ENCODE measurements at places on chromosomes 16 and 17.

DNA sequence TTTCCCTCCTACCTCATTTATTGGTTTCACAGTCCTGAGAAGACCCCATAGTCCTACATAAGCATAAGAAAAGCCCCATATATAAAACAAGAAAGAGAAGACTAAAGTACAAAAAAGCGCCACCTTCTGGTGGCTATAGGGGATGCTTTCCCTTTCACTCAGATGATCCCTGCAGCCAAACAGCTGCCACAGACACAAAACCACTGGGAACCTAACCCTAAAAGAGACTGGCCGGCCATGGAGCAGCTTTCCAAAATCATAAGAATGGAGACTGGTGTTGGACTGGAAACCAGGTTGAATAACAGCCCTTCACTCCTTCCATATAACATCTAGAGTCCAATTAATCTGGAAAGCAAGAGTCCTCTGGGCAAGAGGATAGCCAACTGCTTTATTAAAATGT is 11.4 kb downstream of the DYNC1LI2 start:
- peak; percentile 28 for DNase-seq

GRCh38 chr16:14334366-14335080 is 263.4 kb downstream of the MRTFB start:
- no peak for DNase-seq

- no peak for DNase-seq
These were observed 47.9 kb upstream of the TAOK1 start for GRCh38 chr17:29342158-29342765.

DNA sequence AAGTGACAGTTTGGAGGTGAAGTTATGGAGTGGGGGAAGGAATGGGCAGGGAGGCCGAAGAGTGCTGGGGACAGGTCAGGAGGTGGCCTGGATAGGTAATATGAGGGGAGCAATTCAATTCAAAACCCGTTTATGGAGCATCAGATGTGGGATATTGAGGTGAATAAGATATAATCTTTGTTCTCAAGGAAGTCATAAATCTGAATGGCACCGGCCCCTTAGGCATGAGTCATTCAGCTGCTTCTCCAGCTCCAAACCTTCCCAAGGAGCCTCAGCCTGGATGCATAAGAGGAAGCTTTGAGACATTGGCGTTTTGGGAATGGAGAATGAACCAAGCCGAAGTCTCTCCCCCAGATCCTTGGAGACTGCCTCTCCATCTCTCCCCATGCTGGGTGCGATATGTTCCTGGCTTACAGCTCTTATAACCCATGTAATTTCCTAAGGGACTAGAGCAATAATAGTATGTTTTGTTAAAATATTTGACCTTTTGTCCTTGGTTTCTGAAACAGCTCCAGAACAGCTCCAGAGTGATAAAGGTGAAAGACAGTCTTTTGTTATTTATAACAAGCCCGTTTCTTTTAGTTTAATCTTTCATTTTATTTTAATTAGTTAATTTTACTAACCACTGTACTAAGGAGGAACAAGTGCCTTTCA is 1.7 kb downstream of the TUBG2 start:
- DNase-seq, result no peak

DNA sequence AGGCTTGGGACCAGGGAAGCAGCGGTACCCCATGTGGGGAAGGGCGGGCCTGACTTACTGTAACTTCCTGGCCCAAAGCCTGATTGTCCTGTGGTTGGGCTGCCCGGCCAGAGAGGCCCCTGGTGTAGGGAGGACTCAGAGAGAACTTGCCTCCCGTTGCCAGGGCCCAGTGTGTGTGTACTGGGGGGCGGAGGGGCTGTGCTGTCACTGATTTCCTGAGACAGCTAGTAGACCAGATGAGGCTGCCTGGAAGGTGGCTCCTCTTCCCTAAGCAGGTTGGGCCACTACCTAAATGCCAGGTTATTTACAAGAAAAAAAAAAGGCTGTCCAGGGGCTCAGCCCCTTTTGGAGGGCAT is 16.7 kb downstream of the SOCS3 start:
- no peak for DNase-seq

DNA sequence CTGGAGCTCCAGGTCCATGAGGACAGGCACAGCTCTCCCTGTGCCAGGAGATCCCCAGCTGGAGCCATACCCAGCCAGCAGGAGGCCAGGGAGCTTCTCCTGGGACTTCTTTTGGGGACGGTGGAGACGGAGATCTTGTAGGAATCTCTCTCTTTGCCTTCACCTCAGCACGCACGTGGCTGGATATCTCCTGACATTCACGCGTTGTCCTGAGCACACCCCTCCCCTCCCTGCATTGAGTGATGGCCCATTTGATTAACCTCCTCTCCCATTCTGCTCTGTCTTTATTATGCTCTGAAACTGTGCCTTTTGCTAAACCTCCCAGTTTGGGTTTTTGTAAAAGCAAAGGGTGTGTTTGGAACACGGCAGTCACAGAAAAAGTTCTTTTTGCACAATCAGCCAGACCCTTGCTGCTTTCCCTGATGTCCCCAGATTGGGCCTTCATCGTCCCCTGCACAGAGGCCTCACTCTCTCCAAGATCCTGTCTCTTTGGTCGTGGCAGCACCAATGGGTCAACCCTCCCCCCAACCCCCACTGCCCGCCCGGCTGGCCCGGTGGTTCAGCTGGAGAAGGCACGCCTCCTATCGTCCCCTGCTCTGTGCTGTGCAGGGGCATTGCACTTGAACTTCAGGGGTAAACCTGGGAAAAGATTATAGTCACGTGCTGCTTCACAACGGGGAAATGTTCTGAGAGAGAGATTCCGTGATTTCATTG is 32.5 kb upstream of the LGALS9 start:
- DNase-seq, result no peak

GRCh38 chr16:2782583-2783351 is 4.6 kb downstream of the PRSS33 start:
- DNase-seq, result no peak

GRCh38 chr16:48864055-48864454 is 254.1 kb upstream of the N4BP1 start:
- no peak for DNase-seq

- no peak for DNase-seq
These were observed 48.6 kb downstream of the CDRT4 start for GRCh38 chr17:15418781-15419180.

DNA sequence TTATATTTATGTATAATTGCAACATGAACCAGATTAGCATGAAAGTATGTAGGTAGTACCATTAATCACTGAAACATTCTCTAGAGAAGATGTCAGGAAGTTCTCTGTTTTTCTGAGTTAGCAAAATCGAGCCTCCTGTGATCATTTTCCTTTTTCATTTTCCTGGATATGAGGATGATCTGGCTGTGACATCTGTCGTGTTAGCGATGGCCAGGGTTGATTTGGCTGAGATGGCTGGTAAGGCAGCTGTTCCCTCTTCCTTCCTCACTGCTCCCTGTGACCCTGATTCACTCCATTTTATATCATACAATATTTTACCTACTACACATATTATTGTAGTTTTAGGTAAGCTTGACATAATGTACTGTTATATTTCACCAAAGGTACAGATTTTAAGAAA is 10.3 kb downstream of the CNTNAP4 start:
- no peak for DNase-seq

DNA sequence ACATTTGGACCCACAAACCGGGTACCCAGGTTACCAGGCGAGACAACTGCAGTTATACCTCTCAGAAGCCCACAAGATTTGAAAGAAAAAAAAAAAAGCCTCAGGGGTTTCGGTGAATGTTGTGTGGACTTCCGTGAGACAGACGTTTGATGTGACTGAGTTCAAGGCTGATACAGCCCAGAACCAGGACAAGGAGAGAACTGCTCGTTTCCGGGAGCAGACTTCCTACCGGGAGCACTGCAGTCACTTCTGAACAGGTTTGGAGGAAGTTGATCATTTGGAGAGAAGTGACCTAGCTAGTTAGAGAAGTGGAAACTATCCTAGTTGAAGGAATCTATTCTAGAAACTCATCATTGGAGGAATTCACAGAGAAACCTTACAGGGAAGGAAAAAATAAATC is 847 bp downstream of the CKLF start:
- peak; percentile 31 for DNase-seq

- peak; percentile 93 for DNase-seq
These were observed at the start of gene TRIM25 for GRCh38 chr17:56913867-56914580. Gene TRIM25, minus strand, starts transcription at chr17:56914049. Its CDS starts 61 bp downstream, at chr17:56913988.

- DNase-seq, result peak; percentile 82
These were observed 211.1 kb upstream of the CHMP6 start for GRCh38 chr17:80780381-80781198.

- no peak for DNase-seq
These were observed 44.7 kb downstream of the HS3ST3A1 start for GRCh38 chr17:13557077-13557476.

DNA sequence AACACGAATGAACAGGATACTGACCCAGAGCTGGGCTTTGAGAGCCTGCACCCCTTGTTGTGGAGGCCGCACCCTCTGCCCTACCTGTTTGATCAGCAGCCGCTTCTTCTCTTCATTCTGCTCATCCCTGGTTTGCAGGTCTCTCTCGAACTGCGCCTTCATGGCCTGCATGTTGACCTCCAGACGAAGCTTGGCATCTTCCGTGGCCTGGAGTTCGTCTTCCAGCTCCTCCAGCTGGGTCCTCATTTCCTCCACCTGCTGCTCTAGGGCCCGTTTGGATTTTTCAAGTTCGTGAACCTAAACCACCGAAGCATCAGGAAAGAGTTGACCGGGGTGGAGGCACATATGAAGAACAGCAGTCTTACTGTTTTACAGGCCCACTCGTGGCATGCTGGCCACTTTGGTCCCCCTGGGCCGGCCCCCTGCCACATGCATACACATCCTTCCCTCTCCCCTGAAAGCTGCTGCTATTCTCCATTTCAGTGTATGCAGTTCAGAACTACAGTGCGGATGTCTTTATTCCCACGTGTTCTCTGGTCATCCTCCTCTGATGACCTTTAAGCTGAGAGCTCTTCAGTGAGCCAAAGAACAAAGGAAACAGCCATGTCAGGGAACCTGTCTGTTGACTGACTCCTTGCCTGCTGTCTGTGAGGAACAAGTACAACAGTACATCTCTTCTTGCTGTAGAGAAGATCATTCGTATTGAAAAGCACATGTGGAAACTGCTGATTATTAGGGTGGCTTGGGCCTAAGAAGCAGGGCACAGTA is 54.8 kb downstream of the NDEL1 start:
- DNase-seq, result no peak

DNA sequence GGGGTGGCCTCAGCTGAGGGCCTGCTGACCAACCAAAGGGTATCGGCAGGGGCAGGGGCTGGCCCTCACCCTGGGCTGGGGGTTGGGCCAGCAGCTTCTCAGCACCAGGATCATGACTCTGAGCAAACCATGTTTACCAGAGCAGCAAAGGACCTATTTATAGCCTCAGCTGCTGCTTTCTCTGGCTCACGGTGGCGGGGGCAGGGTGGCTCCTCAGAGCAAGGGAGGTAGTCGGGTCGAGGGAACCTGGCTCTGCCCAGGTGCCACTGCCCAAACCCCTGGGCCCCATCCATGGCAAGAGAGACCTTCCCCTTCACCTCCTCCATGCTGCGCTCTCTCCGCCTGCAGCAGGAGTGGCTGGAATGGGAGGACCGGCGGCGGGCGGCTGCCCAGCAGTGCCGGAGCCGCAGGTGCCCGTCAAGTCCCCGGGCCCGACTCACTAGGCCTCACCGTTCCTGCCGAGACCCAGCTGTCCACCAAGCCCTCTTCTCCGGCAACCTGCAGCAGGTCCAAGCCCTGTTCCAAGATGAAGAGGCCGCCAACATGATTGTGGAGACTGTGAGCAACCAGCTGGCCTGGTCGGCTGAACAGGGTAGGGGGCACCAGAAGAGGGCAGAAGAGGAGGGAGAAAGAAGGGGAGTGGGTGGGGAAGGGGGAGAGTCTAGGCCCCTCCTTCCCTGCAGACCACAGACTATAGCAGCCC is at the start of gene ASB16:
ASB16 (plus strand) TSS at position 206 of the 703 bp plus-strand sequence; CDS start at position 292, 86 bp downstream.
- DNase-seq, result no peak

DNA sequence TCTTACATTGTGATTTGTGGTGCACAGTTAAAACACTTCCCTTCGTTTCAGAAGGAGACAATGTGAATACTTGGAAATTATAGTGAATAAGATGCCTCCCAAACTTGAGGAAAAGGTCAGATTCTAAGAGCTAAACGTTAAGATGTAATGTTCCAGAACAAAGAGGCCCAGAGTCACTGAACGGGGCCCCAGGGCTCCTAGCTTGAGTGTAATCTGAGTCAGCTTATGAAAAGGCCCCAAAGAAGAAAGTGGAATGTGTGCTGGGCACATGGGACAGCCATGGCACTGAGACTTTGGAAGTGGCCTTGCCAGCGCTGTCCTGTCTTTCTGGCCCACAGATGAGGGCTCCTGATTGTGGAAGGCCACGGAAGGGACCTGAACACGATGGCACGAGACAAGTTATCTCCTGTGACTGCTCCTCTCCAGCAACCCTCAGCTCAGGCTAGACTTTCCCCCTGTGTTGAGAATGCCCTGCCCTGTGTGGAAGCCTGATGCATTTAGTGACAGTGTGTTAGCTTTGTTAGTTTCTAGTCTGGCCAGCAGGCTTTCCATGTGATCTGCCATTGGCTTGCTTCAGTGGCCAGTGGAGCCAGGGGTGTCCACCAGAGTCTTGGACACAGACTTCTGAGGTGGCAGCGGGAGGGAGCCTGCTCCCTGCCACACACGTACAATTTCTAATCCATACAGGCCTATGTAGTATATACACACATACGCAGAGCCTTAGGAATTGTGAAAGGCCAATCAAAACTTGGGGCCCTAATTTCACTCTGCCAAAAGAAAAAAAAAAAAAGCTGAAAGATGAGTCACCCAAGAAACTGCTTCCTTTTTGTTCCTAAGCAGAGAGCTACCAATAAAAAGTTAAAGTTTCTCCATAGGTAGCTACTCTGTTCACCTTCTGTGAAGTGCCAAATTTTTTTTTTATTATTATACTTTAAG is 13.1 kb downstream of the SPATA33 start:
- DNase-seq, result no peak

- DNase-seq, result no peak
These were observed 16.1 kb downstream of the TEKT5 start for GRCh38 chr16:10678655-10679054.

GRCh38 chr17:37517881-37518280 is 28.2 kb downstream of the DUSP14 start:
- no peak for DNase-seq

- peak; percentile 70 for DNase-seq
These were observed 18.1 kb upstream of the MAF start for GRCh38 chr16:79618692-79619050.

GRCh38 chr17:77487211-77487629 is 346.5 kb downstream of the SEC14L1 start:
- DNase-seq, result no peak

Measured in activated CD4-positive, alpha-beta T cell treated with anti-CD3 and anti-CD28 coated beads, Interleukin-2, Interleukin-4, amounts not matched to agents 100 ng/mL and 50 ng/mL, durations not matched to agents 16 hours and 8 hours (primary cell).